GM12878 (cell line): ENCODE measurements at places on chromosomes 4 and X.

DNA sequence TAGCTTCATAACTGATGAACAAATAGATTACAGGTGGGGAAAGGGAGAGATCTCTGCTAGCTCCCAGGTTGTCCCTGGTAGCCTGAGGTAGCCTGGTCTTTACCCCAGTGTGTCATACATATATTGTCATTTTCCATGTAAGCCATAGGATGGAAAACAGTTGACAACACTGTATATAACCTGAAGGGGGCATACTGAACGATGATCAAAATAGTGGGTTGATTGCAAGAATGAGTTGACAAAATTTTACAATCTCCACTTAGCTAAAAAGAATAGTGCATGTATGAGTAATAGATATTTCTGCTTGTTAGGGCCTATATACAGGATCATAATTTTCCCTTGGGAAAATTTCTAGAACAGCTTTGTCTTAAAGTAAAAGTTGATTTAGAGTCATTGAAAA lies 304.1 kb upstream of the HAND2 start:
- DNase-seq = no peak

DNA sequence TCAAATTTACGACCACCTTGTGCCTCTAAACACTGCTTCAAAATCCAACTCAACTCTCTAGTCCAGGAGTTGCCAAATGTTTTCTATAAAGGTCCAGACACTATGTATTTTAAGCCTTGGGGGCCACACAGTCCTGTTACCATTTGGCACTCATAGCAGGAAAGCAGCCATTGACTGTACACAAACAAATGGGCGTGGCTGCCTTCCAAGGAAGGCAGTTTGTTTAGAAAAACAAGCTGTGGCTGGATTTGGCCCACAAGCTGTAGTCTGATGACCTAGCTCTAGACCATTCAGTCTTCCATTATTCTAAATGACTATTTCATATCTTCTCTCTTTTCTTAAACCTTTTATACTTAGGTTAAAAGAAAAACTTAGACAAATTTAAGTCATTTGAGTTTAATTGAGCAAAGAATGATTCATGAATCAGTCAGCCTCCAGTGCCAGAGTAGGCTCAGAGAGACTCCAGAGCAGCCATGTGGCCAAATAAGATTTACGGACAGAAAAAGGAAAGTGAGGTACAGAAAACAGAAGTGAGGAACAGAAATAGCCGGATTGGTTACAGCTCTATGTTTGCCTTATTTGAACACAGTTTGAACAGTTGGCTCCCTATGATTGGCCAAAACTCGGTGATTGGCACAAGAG lies 825.8 kb upstream of the LCORL start:
- DNase-seq = no peak

DNA sequence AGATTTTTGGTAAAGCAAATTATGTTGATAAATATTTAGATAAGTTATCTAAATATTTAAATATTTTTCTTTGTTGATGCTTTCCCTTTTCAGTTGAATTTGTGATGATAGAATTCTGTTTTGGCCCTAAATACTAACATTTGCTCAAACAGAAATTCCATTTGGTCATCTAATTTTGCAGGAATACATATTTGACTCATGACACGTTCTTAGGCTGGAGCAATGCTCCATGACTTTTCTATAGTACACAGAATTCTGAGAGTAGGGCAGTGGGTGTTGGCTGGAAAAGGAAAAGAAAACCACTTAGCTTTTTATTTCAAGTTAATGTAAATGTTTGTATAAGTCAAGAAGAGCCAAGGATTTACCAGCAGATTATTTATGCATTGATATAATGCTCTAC lies 58.6 kb upstream of the GK2 start:
- DNase-seq = no peak

GRCh38 chrX:150868625-150869024 lies 29.8 kb downstream of the CD99L2 start:
- no peak for DNase-seq

GRCh38 chr4:9781343-9782135 lies at the start of gene DRD5:
TSS of gene DRD5 (plus strand) at chr4:9781634. CDS start at chr4:9782030, 396 bp downstream.
- DNase-seq = no peak

GRCh38 chr4:140343303-140343702 lies 30.1 kb upstream of the SCOC start:
- no peak for DNase-seq

DNA sequence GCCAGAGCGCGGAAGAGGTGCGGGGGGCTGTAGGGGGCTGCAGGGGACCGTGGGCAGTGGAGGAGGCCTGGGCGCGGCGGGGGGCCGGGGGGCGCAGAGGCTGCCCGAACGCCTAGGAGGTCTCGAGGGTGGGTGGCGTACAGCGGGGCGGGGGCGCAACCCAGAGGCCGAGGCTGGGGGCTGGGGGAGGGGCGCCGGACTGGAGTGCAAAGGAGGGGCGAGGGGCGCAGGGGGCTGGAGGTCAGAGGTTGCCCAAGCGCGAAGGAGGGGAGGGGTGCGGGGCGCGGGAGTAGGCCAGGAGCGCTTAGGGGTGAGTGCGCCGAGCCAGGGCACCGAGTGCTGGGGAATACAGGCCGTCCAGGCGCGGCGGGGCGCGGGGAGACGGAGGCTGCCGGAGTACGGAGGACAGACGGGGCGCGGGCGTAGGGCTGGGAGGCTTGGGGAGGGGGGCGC lies 255 bp downstream of the GYG2 start:
- DNase-seq = no peak

- DNase-seq = no peak
Measured at GRCh38 chr4:119268466-119268865, 53.5 kb downstream of the FABP2 start.

GRCh38 chr4:62523256-62523655 lies 1323.1 kb downstream of the ADGRL3 start:
- DNase-seq = no peak

GRCh38 chr4:8218371-8219031 lies 19.4 kb downstream of the SH3TC1 start:
- no peak for DNase-seq

- DNase-seq = no peak
Measured at GRCh38 chr4:48243887-48244286, 25.8 kb downstream of the TEC start.

DNA sequence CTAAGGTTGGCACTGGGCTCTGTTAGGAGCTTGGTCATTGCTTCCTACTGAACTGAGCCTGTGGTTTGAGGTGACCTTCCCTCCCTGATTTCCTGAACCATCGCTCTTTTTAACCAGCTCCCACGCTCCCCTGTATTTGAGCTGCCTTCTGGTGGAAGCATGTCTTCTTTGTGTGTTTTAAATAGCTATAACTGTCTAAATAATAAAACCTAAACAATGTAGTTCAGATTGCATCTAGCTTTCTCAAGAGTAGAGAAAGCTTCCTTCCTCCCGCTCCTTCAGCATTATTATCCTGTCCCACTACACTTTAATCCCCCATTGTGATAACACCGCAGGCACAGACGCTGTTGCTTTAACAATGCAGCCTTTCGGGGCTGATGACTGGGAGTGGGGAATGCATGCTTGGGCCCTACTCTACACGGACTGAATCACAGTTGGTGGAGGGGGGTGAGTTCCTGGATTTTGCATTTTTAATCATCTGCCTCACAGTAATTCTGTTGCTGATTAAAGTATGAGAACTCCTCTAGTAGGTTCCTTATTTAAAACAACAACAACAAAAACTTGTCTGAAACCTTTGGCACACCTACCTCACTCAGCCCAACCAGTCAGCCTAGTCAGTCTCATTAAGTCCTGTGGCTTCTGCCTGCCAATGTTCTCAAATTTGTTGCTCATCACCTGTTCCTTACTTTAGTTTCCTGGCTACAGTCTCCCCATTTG lies 6.6 kb downstream of the SMS start:
- no peak for DNase-seq

DNA sequence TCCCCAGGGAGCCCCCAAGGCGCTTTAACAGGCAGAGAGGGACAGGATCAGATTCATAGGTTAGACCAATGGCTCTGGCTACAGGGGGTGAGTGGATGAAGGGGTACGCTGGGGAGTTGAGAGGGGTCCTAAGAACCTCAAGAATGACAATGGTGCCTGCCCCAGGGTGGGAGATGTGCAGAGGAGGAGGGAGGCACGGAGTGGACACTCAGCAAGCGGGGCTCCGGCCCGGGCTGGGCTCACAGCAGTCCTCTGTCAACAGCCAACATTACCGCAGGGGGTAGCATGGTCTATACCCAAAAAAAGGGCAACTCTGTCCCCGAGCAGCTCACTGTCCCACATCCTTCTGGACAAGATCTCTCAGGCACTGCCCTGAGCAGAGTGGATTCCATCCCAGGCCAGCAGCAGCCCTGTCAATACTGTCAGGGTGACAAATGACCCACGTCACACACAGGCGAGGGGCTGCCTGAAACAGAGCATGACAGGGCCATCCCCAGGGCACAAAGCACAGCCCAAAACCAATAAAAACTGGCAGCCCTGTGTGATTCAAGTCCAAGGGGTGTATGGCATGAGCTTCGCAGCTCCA lies 47.7 kb upstream of the PPP2R2C start:
- no peak for DNase-seq

- DNase-seq = no peak
Measured at GRCh38 chr4:17347445-17347844, 164.4 kb downstream of the QDPR start.

GRCh38 chrX:13747836-13748235 lies 13.3 kb downstream of the OFD1 start:
- no peak for DNase-seq
